ENCODE measurements at places on chromosomes 6 and 20.

GRCh38 chr6:71033890-71034289 is 77.0 kb upstream of the B3GAT2 start:
- no peak for DNase-seq

GRCh38 chr6:142692942-142693341 is 252.0 kb downstream of the HIVEP2 start:
- DNase-seq, result peak; percentile 72

- DNase-seq, result no peak
Measured at GRCh38 chr20:19412254-19412653, 199.8 kb downstream of the SLC24A3 start.

DNA sequence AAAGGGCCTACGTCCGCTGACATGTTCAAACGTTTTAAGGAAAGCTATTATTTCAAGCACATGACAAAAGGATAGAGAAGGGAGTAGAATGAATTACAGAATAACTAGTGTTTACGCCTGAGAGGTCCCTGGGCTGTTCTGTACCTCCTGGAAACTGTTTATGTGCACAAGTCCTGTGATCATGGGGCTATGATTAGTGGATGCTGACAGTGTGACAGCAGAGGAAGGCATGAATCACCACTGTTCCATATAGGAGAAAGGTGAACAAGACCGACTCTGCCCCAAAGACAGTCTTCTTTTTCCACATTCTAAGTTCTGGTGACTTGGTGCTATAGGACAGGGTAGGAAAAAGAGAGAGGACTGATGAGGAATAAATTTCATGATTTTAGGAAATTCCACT is 249.2 kb upstream of the PRDM1 start:
- no peak for DNase-seq

All from MG63 (cell line).